Femur (tissue), 1 donor: ENCODE measurements at places on chromosomes 2 and 18.
A peak's percentile ranks its signal among the peaks of the same experiment; 100 is the strongest.

DNA sequence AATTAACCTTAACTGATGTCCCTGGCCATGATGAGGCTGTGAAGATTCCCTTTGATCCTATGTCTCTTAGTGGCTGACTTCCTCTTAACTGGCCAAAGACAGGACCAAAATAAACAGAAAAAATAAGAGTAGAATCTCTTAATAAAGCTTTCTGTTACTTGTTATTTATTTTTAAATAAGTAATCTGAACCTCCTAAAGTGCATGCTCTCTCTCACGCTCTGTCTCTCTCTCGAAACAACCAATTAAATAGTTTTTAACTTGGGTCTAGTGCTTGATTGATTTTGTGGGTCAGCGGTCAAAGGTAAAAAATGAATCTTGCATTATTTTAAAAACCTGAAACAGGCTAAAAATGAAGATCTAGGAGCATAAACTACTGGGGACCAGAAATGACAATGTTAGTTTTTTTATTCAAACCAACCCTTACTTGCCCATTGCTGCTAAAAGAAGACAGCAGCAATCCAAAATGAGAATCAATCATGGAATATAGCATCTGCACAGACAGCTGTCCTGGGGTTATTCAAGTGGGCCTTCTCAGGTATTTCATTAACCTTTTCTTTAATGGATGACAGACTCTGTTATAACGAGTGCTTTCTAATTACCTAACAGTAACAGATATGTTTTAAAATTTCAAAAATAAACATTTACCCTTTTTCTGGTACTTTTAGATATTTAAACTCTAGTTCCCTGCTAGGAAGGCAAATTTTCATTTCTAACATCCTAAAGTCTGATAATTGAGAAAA, 11.2 kb downstream of the GAREM1 start:
- no peak for DNase-seq

GRCh38 chr18:48792611-48793380, 158.0 kb downstream of the SMAD7 start:
- DNase-seq = peak; percentile 20

GRCh38 chr2:120630031-120630701, 105.5 kb upstream of the GLI2 start:
- no peak for DNase-seq

GRCh38 chr2:80190166-80190565, 114.4 kb downstream of the LRRTM1 start:
- DNase-seq = no peak

DNA sequence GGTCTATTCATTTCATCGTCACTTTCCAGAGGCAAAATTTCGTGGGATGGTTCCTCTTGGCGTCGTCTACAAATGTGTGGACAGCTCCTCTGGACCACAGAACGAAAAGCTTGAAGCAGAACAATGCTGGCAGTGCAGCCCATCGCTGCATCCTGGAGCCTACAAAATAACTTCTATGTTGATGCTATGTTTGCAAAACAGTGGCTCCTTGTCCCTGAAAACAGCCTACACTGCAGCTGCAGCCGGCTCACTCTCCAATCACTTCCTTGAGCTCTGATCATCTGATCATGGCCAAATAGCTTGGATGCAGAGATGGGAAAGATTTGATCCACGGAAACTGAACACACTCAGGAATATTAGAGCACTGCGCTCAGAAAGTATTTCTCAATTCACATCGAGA, 60.0 kb downstream of the DOCK10 start:
- peak; percentile 75 for DNase-seq

- peak; percentile 14 for DNase-seq
Observed at GRCh38 chr2:65062843-65063825, 6.9 kb downstream of the CEP68 start.

GRCh38 chr2:215529271-215529670, 93.4 kb upstream of the FN1 start:
- no peak for DNase-seq

GRCh38 chr2:114079366-114080004, 189.6 kb downstream of the ACTR3 start:
- DNase-seq = no peak

DNA sequence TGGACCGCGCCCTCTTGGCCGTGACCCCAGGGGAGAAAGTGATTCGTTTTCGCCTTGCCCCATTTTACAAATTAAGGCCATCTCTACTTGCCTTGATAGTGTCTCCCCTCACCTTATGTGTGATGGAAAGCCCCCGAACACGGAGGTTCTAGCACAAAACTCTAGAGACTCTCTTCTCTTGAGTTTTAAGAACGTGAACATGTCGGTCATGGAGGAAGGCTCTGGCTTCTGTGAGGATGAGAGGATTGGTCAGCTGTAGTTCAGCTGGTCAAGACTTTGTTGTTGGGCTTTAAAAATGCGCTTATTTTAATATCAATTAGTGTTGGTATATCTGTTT, 828 bp downstream of the DYNC1I2 start:
- DNase-seq = no peak

GRCh38 chr18:6781796-6782195, 52.3 kb downstream of the ARHGAP28 start:
- DNase-seq = no peak

GRCh38 chr2:27117995-27118524, 868 bp downstream of the CGREF1 start:
- no peak for DNase-seq

GRCh38 chr2:84821806-84822205, 59.1 kb downstream of the TRABD2A start:
- no peak for DNase-seq

- no peak for DNase-seq
Observed at GRCh38 chr2:164747783-164748433, 93.7 kb downstream of the COBLL1 start.

GRCh38 chr18:40532046-40532445, 1423.0 kb upstream of the PIK3C3 start:
- DNase-seq = no peak

- DNase-seq = no peak
Observed at GRCh38 chr18:45835057-45835636, 9.7 kb downstream of the SIGLEC15 start.
